ENCODE measurements at places on chromosomes 1 and 21.

DNA sequence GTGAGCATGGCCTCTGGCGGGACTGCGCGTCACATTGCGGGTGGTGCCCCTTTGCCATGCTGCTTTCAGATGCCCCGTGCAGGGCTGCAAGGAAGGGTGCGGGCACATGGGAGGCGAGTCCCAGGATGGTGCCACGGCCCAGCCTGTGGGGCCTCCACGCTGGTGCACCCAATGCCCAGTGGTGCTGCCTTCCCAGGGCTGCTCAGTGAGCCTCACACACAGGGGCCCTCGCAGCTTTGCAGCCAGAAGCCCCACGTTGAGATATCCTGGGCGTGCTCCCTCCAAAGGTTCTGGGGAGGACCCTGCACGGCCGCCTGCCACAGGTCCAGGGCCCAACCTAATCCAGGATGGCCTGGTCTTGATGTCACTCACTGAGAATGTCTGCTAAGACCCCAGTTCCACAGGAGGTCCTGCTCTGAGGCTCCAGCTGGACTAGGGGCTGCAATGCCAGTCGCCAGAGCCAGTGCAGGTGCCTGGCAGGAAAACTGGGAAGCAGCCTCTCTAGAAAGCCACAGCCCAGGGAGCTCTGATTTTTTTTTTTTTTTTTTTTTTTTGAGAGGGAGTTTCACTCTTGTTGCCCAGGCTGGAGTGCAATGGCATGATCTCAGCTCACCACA lies 34.1 kb upstream of the PRSS38 start:
- DNase-seq, result no peak

- DNase-seq, result peak; percentile 10
These were observed 1.2 kb downstream of the SCAF4 start for GRCh38 chr21:31730712-31731055.

GRCh38 chr1:110003747-110004428 lies 19.3 kb downstream of the AHCYL1 start:
- no peak for DNase-seq

- DNase-seq, result no peak
These were observed 7.5 kb upstream of the TTC22 start for GRCh38 chr1:54808443-54809207.

- DNase-seq, result no peak
These were observed 55.8 kb upstream of the SGIP1 start for GRCh38 chr1:66478116-66478515.

- peak; percentile 68 for DNase-seq
These were observed 893 bp downstream of the RCC2 start for GRCh38 chr1:17438318-17439249.

- no peak for DNase-seq
These were observed 47.0 kb upstream of the DYRK1A start for GRCh38 chr21:37319551-37319950.

- DNase-seq, result no peak
These were observed 153.2 kb downstream of the TGFB2 start for GRCh38 chr1:218498056-218498938.

DNA sequence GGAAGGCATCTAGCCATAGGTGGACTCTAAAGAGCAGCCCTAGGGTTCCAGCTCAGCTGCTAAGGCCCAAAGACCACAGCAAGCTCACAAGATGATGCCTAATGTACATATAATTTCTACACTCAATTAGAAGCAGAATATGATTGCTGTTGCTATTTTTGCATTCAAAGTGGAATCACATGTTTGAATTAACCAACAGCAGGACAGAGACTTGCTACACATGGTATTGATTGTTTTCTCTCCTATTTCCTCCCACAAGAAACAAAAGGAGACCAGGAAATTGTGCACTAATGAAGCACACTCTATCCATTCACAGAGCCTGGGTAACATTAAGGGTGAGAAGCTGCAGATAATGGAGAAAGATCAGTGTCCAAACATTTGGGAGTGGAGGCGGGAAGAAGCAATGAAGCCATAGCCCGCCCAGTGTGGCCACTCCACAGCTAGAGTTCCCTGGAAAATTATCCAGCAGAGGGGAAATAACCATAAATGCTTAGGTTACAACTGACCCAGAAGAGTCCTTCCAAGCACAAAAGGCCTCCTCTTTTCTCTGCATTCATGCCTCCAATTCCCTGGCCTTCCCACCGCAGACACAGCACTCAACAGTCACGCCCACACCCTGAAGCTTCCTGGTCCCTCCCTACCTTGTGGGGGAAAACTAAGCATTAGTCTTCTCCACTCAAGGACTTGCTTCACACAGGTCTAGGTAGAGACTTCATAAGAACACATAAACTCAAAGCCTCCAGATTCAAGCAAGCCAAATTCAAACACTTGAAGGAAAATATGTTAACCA lies 7.5 kb downstream of the CNN3 start:
- DNase-seq, result no peak

GRCh38 chr1:83741348-83741747 lies 257.6 kb downstream of the TTLL7 start:
- DNase-seq, result no peak

DNA sequence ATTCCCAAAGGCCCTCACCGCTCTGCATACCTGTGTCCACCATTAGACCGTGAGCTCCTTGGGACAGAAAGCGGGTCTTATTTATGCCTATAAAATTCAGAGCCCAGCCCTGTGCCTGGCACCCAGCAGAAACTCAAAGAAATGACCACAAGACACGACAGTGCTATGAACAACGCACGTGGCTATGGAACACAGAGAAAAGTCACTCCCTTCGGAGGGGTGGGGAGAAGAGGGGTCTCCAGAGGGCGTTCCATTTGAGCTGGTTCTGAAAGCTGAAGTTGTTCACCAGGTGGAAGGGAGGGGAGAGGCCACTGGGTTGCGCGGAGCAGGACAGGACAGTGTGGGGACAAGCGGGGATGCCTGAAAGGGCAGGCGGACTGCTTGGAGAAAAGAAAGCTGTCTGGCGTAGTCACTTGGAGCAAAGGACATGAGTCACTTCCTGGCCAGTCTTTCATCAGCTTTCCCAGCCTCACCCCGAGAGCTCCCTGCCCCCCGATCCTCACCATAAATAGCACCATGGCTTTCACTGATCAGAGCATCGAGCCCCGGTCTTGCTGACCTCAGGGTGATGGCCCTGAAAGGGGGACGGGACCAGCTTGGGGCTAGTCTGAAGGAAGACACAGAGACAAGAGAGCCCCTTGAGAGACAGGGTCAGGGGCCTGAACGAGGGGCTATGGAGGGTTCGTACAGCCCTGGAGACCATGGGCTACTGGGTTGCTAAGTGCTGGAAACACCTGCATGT lies 28.5 kb downstream of the ECE1 start:
- no peak for DNase-seq

DNA sequence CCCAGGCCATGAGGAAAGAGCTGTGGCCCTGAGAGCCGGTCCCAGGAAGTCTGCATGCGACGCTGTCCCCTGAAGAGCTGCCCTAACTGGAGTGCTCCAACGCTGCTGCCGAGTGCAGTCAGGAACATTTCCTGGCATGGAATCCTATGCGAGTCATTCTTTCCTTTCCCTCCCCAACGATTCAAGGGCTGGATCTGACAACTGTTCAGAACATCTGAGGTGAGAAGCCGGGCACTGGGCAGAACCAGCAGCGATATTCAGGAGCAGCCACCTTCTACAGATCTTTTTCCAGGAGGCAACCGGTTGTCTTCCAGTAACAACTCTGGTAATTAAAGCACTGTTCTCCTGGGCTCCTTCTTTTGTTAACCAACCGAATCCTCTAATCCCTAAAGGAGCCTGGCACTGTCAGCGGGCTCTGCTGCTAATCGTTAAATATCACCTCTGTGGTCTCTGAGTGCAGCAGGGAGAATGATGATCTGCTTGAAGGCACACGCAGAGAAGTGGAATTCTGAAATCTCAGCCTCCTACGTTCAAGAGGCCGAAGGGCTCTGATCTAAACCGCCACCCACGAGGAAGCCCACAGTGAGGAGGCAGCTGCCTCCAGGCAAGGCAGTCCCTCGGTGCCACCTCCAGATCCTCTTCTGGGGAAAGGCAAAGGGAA lies 55.8 kb downstream of the SLC45A1 start:
- DNase-seq, result no peak

GRCh38 chr1:3471356-3472087 lies 17.1 kb downstream of the ARHGEF16 start:
- DNase-seq, result no peak

DNA sequence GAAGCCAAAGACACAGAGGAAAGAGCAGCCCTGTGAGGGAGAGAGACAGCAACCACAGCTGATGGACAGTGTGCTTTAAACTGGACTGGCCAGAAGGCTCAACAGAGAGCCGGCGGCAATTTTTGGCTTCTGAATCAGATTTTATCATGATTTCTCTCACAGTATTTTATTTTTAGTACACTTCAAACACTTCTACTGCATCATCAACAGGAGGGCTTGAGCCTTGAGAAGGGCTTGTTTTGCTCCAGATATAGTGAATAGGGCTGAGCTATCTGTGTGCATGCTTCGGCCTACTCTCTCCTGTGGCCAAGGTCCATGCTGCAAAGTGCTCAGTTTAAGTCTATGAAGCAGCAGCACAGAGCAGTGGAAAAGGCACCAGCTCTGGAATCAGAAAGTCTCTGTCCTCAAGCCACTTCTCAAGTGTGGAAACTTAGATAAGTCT lies 33.3 kb downstream of the ADCY10 start:
- DNase-seq, result no peak

DNA sequence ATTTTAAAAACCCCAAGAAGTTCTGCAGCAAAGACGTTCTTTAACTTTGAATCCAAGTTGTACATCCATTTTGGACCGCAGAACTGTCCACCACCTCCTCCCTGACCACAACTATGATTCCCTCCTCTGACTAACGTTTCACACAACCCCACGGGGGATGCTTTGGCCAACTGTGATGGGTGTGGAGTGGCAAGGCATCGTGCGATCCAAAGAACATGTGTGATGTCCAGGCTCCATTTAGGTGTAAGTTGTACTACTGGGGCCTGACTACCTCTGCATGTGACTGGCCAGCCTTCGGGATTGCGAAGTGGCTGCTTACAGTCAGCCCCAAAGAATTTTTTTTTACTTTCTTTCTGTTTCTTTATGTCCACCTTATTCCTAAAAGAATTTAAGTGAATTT lies 6.7 kb downstream of the KCNJ15 start:
- DNase-seq, result no peak

DNA sequence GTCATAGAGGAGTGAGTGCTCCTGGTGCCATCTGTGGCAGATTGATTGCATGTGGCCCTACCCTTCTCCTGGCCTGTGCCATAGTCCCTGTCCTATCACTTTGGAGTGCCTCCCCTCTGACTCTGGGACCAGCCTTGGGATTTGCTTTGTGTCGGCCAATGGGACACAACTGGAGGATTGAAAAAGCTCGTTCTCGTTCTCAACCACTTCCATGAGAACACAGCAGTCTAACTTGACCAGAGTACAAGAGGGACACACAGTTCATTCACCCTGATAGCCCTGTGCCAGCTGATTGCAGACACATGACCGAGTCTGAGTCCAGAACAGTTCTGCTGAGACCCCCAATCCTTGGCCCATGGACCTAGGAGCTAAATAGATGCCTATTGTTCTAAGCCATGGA lies 47.8 kb downstream of the C1orf198 start:
- DNase-seq, result no peak

DNA sequence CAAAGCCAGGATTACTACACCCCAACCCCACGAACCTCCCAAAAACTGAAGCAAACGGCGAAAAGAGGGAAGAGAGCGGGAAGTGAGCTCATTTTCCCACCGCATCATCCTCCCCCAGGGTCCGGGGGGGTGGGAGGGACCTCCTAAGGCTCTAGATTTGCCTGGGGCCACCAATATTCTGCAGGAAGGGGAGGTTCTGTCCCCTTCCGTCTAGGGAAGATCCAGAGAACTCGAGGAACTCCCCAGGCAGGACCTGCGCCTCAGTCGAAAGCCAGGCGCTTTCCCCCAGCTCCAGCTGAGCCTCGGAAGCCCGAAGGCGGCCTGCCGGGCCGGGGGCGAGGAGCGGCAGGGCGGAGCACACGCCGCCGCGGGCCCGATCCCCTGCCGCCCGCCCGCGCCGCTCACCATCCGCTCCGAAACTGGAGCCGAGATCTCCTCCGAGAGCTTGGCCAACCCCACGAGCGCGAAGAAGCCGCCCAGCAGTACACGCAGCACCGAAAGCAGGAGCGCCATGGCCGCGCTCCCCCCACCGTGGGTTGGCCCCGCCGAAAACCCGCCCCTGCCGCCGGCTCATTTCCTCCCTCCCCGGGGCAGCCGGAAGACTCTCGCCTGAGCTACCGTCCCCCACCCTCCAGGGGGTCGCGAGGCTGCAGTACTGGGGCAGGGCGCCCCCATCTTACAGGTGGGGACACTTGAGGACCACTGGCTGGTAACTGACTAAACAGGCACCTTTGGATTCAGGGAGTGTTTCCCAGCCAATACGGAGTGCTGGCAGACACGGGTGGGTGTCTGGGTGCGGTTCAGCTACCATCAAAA lies at the start of gene TMEM35B:
Gene TMEM35B (minus strand): TSS at position 555 of the 816 bp plus-strand sequence. CDS start 42 bp downstream, at position 513.
- peak; percentile 72 for DNase-seq

DNA sequence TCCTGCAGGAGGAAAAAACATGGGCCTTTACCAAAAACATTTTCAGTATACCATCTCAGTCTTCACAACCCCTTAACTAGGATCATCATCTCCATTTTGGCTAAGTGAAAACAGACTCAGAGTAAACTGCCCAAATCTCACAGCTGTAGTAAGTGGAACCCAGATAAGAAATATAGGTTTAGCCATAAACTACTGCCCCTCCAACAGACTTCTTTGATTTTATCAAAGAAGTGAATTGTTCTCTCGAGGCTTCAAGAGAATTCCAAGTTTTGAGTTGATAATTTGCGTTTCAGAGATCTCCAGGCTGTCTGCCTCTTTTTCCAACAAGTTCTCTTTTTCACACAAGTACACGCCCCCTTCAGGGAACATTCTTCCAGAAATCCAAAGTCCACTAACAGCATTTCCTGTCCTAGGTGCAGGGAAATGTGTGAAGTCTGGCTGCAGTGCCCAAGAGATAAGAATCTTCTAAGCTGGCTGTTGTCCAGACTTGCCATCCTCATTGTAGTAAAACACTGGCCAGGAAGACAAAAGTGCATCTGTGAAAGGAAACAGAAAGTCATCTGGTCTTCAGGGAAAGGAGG lies 30.8 kb downstream of the RNF19B start:
- DNase-seq, result no peak

DNA sequence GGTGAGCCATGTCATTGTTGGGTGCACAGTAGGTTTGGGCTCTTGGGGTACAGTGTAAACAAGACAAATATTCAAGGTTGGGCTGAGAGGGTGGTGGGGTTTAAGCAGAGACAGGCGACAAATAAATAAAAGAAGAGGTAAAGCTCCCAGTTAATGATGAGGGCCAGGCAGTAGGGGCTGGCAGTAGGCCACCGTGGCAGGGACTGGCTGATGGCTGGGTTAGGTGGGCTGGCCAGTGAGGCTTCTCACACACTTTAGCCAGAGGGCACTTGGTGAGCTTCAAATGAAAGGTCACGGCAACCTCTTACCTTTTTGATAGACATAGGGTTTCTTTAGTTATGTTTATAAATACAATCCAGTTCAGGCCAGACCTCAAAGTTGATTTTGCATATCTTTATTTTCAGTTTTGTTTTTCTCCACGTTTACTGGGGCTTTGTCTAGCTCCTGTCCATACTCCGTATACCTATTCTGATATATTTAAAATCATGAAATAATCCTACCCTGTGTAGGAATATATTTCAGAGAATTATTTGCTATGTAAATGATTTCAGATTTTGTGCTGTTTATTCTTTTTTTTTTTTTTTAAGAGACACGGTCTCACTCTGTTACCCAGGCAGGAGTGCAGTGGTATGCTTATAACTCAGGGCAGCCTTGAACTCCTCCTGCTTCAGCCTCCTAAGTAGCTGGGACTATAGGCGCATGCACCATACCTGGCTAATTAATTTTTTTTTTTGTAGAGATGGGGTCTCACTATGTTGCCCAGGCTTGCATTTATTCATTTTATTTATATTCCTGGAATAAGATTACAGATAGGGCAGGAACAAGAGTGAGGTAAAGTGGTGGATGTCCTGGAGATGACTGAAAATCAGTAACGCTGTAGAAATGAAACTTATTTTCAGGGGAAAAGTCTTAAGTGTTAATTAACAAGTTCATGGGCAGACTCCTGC lies 122.7 kb downstream of the RYR2 start:
- no peak for DNase-seq
